HCT116 (cell line): ENCODE measurements at places on chromosomes 6 and 20. TPM values are rescaled to one million over a fixed set of nuclear protein-coding genes. Genes with fewer than 3 reads are reported as not detected.

DNA sequence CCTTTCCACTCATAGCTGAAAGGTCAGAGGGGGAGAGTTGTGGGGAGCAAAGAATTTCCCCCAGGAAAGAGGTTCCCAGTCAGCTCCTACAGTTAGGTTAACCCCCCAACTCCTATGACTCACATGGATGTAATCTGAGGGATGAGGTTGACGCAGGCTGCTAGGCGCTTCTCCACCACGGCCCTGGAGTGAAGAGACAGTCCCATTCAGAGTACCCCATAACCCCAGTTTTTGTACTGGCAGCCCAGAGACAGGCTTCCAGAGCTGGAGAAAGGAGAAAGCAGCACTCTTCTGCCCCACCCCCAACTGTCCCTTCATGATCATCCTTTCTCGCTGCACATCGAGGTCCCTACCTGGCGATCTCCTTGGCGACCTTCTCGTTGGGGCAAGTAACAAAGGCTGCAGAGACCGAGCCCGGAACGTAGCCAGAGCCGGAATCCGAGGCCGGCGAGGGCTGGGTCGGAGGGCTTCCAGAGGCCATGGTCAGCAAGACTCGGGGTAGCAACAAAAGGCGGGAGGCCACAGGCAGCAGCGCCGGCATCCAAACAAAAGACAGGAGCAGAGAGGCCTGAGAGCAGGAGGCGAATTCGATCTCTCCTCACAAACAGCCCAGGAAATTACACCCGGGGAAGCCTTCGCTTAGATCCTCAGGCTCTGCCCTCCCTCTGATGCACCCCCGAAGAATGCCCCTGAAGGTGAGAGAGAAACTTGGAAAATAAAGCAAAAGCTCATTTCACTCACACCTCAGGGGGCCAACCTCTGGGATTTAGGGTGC lies 592 bp downstream of the CUTA start:
- no peak for DNase-seq

DNA sequence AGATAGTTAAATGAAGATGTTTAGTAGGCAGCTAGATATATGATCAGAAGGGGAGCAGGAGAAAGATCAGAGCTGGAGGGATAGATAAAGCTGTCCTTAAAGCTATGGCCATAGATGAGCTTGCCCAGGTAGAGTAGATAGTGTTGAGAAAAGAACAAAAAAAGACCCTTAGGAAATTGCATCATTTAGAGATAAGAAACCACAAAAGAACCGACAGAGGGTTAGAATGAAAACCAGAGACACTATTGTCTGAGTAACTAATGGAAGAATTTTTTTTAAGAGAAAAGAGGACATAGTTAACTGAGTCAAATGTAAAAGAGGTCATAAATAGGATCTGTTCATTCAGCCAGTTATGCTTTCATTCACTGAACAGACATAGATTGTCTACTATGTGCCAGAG lies 101.8 kb downstream of the TNFAIP3 start:
- DNase-seq: no peak

DNA sequence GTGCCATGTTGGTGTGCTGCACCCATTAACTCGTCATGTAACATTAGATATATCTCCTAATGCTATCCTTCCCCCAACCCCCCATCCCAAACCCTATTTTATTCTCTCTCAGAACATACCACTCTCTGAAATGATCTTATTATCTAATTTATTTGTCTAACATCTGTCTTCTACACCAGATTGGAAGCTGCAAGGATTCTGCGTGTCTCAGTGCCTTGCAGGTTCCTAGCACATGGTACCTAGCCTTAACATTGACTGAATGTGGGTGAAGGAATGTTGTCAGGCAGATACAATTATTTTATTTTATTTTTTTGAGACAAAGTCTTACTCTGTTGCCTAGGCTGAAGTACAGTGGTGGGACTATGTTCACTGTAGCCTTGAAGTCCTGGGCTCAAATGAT lies 124.9 kb downstream of the BCAS1 start:
- DNase-seq: no peak

GRCh38 chr20:35013421-35014411 lies 58.0 kb downstream of the MYH7B start:
- DNase-seq: no peak

DNA sequence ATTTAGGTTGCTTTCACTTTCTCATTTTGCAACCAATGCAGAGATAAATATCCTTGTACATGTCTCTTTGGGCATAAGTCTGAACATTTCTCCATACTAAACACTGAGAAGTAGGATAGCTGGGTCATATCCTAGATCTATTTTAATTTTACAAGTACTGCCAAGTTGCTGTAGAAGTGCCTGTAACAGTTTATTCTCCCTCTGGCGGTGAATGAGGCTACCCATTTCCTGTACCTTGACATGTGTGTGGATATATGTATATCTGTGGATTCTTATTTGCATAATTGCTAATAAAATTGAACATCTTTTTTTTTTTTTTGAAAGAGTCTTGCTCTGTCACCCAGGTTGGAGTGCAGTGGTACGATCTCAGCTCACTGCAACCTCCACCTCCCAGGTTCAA lies 48.0 kb upstream of the PNRC1 start:
- no peak for DNase-seq

GRCh38 chr6:8551386-8551785 lies 116.0 kb upstream of the SLC35B3 start:
- DNase-seq: no peak

GRCh38 chr6:22442826-22443225 lies 126.5 kb upstream of the HDGFL1 start:
- no peak for DNase-seq

GRCh38 chr20:57158474-57158873 lies 108.0 kb downstream of the BMP7 start:
- DNase-seq: no peak

DNA sequence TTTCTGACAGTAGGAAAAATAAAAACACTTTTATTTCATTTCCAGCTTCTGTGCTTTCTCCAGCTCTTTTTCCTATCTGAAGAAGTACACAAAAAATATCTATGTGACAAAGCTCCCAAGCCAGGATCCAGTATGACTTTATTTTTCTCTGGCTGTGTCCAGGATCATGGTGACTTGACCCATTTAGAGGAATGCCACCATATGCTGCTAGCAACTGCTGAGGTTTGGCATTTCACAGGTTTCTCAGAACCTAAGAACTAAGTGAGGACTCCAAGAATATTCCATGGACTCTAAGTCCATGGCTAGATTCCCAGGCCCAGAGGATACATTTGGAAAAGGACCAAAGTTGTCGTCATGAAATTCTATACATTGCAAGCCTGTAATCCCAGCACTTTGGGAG lies 876.6 kb upstream of the FLRT3 start:
- DNase-seq: no peak

GRCh38 chr20:18263723-18264122 lies 24.6 kb upstream of the ZNF133 start:
- DNase-seq: no peak

DNA sequence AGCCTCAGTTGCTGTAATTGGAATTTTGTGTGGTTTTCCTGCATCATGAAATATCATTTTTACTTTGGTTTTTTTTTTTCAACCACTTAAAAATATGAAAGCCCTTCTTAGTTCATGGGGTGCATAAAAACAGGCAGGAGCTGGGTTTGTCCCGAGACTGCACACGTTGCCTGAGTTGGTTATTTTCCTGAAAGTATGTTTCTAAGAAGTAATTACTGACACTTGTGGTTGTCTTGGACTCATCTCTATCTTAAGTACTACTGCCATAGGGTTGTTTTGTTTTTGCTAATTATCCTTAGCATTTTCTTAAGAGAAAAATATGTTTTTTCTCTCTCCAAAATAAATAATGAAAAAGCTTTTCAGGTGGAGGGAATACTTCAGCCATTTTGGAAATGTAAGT lies 40.1 kb downstream of the FAM120B start:
- no peak for DNase-seq

DNA sequence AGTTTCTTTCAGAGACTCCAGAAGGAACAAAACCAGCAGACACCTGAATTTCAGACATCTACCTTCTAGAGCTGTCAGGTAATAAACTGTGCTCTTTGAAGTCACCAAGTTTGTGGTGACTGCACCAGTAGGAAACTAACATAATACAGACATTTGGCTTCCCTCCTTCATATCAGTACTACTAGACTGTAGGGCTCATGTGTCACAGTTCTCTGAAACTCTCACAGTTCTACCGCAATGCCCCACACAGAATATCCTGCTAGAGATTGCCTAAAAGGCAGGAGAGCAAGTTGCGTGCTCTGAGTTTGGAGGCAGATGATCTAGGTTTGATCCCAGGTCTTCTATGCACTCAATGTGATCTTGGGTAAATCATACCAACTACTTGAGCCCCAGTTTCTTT lies 205.0 kb upstream of the LRFN2 start:
- no peak for DNase-seq

- no peak for DNase-seq
Measured at GRCh38 chr20:17645010-17645409, 37.0 kb downstream of the RRBP1 start.

DNA sequence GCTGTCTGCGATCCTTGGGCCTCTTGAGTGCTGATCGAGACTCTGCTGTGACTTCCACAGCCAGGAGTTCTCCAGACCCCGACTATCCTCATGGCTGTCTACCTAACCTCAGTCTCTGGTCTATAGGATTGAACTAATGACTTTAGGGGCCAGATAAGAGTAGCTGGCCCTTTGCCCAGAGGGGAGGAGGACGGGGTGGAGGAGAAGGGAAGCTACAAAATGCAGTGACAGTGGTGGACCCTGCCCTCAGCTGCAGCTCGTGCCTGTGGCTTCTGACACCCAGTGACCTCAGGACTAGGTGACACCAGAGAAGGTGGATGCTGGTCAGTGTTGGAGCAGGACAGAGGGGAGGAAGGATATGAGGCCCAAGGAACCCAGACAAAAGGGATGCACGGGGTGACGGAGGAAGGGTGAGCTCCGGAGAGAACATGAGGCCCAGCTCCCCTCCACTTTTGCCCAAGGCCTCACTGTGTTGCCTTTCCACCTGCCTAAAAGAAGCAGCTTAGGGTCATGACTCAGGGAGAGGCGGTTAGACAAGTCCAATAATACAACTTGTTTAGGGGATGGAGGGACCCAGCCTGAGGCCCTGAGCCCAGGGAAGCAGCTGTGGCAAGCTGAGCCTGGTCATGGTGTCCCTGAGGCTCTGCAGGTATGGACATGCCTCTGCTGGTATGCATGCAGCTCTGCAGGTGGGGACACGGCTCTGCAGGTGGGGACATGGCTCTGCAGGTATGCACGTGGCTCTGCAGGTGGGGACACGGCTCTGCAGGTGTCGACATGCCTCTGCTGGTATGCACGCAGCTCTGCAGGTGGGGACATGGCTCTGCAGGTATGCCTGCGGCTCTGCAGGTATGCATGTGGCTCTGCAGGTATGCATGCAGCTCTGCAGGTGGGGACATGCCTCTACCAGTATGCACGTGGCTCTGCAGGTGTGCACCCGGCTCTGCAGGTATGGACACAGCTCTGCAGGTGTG lies 67.7 kb downstream of the SYNJ2 start:
- DNase-seq: no peak

GRCh38 chr6:75344021-75344420 lies 59.4 kb upstream of the TMEM30A start:
- DNase-seq: no peak

GRCh38 chr20:24403406-24403805 lies 66.0 kb upstream of the SYNDIG1 start:
- DNase-seq: no peak

- DNase-seq: no peak
Measured at GRCh38 chr6:36713846-36714245, 16.2 kb downstream of the RAB44 start.

DNA sequence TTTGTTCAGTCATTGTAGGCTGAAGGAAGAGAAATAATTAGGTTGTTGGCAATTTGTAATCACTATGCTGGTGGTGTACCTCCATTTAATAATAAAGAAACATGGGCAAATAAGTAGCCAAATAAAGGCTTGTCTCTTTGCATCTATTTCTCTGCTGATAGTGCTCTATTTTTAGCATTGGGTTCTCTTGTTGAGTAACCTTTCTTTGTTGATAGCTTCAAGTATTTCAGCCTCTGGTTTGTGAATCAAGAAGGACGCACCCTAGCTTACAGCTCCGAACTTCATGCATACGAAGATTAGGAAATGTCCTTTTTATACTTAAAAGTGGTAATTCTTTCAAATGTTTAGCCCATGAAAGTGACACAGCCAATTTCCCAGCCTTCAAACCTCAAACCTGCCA lies 2.6 kb downstream of the PPP1R14C start:
- DNase-seq: no peak

DNA sequence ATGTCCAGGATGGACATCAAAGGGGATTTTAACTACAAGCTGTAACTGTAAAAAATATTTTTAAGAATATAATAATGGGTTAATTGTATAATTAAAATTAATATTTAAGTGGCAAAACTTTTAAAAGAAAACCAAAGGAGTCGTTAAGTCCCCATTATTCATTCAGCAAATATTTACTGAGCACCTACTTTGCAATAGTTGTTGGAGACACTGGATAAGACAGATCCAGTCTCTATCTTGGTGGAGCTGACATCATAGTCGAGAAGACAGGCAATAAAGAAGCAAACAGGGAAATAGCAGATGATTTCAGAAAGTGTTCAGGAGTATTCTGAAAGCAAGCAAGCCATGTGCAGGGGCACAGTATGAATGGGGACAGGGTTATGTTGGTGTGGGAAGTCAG lies 137.0 kb downstream of the CEBPB start:
- no peak for DNase-seq

DNA sequence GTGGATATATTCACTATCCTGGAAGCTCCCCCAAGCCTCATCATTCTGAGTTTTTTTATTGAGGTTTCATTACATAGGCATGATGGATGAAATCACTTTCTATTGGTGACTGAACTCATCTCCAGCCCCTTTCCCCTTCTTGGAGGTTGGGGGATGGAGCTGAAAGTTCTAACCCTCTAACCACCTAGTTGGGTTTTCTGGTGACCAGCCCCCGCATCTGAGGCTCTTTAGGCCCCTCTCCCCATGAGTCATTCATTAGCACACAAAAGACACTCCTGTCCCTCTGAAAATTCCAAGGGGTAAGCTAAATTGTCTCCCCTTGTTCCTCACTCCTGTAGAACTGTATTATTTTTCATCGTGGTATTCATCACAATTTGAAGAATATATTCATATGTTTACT lies 33.3 kb downstream of the GFRA4 start:
- DNase-seq: no peak

DNA sequence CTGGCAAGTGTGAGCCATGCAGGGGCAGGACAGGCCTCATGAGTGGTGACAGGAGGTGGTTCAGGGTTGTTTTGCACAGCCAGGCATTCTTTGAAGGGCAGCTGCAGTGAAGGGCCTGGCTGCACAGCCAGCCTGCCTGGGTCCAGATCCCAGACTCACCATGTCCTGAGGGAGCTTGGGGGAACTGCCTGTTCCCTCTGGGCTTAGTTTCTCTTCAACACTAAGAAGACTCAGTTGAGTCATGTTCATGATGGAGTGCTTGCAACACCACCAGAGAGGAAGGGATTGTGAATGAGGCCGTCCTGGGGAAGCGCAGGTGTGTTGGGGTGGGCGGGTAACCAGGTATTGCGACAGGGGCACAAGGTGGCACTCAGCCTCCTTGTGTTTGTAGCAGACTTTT lies 102.4 kb downstream of the CDH26 start:
- no peak for DNase-seq

The LPIN3 gene
- 18.5 TPM for total RNA-seq

The TREM2 gene
- total RNA-seq: not detected

The EDN3 gene
- total RNA-seq: not detected

The FOXA2 gene
- 0.10 TPM for total RNA-seq

The IMPG1 gene
- total RNA-seq: not detected

The PLEKHG1 gene
- 10.4 TPM for total RNA-seq

The DEFB112 gene
- not detected for total RNA-seq

The RAE1 gene
- total RNA-seq: 46.3 TPM
